ENCODE measurements at places on chromosomes 11 and 22.

DNA sequence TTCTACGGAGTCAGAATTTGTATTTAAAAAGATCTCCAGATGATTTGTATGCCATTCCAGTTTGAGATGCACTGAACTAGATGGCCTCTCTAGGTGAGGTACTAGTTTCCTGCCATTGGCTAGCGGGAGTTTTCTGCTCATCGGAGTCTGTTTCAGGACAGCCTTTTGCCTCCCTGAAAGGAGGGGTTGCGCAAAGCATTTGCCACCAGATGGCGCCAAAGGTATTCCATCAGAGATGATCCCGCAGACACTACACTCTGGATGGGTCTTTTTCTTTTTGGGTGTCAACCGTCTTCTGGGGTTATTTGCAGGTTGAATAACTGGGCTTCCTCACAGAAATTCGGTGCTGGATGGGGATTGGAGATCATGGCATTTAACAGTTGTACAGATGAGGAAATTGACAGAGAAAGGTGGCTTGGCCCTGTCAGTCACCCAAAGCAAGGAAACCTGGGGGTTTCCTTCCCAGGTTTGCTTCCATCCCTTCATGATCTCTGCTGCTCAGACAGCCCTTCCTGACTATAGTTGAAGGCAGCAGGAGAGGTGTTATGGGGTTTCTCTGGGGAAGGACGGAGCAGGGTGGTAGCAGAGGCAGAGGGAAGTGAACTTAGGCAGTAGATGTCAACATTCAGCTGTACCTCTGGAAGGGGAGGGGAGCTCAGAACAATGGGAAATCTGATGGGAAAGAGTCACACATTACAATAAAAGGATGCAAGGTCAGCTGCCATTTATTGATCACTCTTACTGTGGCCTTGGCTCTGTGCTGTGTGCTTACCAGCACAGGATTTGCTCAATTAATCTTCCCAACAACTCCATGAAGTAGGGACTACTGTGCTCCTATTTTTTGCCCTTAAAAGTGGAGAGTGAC is 81.6 kb downstream of the CCDC81 start:
- DNase-seq: peak; percentile 50

GRCh38 chr22:50341977-50342650 is 1.0 kb upstream of the PPP6R2 start:
- DNase-seq: peak; percentile 60

GRCh38 chr11:104538313-104538712 is 359.9 kb downstream of the CASP12 start:
- DNase-seq: no peak

GRCh38 chr11:112513417-112513816 is 252.8 kb upstream of the PLET1 start:
- no peak for DNase-seq

- no peak for DNase-seq
Measured at GRCh38 chr22:50471197-50471847, 3.5 kb downstream of the SBF1 start.

- no peak for DNase-seq
Measured at GRCh38 chr22:42984814-42985530, 30.0 kb downstream of the PACSIN2 start.

All from astrocyte (in vitro differentiated cells and primary cell).